Lower lobe of right lung (tissue), 2 donors: ENCODE measurements at places on chromosomes 12 and 14.

DNA sequence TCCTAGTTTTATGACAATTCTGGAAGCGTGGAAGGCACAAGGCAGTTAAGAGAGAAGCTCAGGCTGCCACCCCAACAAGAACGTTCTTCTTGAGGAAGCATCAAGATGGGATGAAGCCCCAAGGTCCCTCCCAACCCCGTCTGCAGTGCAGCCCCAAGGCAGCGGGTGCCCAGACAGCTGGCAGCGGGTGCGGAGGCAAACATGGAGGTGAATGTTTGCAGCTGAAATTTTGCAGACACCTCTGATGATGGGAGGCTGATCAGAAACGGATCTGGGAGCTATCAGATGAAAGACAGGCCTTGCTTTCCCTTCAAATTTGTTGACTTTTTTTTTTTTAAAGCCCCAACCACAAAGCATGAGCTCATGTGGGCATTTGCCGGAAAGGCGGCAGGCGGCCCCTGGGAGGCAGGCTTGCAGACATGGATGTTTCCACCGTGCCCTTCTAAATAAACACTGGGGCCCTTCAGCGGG, 230.7 kb upstream of the RTL1 start:
- DNase-seq, result no peak

DNA sequence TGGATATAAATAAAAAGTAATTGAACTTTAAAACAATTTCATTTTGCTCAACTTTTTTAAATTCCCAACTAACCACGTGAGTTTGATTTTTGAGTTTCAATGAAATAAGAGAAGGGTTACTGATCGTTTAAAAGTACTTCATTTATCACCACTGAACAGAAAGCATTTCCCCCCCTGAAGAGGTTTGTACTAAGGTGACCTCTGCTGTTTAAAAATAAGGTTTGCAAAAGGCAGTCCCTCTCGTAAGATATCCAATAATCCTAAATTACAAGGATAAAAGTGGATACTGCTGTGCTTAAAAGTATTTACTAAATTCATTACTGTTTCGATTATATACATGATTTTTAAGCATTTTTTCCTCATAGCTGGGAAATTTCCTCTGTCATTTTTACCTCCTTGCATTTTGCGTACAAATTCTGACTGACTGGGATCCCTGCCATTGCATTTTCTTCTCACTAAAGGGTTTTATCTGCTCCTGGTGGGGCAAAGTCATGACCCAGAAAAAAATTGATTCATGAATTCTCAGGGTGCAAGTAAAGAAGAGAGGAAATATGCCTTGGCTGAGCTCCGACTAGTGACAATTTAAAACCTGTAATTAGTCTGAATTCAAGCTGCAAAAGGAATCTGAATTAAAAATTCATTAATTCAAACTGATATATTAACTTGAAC, 463.8 kb downstream of the PRKD1 start:
- no peak for DNase-seq

GRCh38 chr12:64682572-64683277, 72.4 kb downstream of the RASSF3 start:
- DNase-seq, result no peak

- DNase-seq, result no peak
Observed at GRCh38 chr14:93533437-93533836, 102.7 kb downstream of the UNC79 start.

DNA sequence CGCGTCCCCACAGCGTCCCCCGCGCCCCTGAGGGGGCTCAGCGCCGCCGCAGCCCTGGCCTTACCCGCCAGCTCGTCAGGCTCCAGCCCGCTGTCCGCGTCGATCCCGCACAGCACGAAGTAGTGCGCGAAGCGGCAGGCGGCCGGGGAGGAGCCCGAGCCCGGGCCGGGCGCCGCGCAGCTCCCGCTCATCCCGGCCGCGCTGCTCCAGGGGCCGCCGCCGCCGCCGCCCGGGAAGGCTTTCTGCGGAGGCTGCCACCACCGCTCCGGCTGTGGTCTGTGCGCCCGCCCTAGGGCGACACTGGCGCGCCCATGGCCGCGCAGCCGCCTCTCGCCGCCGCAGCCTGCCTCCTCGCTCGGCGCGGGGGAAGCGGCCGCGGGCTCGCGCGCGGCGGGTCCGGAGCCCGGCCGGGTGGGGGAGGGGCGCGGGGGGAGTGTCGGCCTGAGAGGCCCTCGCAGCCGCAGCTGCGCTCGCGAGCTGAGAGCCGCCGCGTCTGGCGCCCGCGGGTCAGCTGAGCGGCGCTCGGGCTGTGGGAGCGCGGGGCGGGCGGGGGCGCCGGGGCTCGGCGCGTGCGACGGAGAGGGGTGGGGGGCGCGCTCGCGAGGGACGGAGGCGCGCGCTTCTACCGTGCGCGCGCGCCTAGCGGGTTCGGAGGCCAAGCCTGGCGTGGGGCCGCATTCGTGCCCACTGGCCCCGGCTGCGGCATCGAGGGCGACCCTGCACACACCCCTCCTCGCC, at the start of gene DENND5B:
TSS of gene DENND5B (minus strand) at position 495 of the 738 bp plus-strand sequence. CDS start at position 191, 304 bp downstream.
- DNase-seq, result peak; percentile 73

DNA sequence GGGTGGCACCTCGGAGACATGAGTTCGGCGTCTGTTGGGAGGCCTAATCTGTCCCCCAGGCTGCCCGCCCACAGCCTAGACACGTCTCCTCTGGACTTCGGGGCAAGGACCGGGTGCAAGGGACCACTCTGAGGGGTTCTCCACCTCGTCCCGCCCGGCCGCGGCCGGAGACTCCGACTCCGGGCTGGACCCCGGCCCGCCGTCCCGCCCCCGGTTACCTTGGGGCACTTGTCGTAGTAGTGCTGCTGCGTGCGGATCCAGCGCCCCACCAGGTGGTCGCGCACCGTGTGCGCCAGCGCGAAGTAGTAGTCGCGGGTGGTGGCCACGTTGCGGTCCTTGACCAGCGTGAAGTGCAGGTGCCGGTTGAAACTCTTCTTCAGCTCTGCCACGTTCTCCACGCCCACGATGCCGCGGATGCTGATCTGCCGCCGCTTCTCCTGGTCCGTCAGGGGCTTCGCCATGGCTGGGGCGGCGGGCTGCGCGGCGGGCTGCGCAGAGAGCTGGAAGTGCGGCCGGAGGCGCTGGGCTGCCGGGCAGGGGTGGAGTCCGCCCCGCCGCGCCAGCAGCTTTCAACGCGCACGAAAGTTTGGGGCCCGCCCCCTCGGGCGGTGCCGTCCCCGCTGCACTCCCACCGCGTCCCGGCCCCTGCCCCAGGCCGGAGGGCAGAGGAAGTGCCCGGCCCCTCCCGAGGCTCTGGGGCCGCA, at the start of gene PYGL:
TSS of gene PYGL (minus strand) at position 541 of the 704 bp plus-strand sequence. CDS start at position 461, 80 bp downstream.
- DNase-seq, result peak; percentile 89

DNA sequence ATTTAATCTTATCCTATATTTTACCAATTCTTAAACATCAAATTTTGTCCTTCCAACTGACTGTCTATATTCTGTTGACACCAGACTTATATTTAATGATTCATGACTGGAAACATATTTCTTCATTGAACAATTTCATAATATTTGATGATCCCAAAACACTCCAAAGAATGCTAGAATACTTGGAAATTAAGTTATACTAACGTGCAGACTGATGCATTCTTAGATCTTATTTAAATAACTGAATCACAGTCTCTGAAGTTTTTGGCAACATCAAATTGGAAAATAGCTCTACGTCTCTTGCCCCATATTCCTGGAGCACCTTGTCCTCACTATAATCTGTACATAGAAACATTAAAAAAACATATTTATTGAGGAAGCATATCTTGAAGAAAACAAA, 127.4 kb downstream of the HMGA2 start:
- no peak for DNase-seq

DNA sequence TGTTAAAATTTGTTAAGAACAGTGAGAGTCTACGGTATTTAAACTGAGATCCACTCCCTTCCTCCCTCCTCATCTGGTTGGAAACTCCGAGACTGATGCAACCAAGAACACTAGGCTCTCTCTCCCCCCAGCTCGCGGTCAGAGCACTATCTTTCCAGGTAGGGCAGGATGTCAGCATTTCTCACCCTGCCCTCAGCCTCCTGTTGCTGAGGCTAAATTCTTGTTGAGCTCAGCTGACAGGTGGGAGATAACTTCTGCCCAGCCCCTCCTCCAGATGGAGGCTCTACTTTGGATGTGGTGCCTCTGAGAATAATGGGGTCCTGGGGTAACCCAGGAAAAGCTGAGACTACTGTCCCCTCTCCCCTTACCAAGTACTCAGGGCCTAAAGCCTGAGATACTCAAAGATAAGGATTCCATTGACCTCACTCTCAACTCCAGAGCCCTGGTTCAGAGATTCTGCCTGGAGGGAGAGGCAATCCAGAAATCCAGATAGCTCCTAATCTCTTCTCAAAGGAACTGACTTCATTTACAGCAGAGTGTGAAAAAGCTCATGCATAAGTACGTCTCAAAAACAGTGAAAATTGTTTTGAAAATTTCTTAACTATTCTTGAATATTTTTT, 110.1 kb downstream of the EML5 start:
- no peak for DNase-seq

DNA sequence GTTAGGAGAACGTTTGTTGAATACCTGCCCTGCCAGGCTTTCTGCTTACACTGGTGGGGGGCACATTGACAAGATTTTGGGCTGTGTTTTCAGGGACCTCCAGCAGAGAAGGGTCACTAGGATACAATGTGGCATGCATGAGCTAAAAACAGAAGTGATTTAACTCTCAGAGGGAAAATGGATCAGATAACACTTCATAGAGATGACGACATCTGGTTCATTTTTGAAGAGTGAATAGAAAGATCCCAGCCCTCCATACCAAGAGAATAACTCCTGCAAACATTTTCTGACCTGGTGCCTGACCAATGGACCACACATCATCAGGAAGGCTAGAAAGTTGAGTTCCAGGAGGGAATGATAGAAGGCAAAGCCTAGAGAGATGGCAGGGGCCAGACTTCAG, 33.7 kb downstream of the CKB start:
- DNase-seq, result no peak

DNA sequence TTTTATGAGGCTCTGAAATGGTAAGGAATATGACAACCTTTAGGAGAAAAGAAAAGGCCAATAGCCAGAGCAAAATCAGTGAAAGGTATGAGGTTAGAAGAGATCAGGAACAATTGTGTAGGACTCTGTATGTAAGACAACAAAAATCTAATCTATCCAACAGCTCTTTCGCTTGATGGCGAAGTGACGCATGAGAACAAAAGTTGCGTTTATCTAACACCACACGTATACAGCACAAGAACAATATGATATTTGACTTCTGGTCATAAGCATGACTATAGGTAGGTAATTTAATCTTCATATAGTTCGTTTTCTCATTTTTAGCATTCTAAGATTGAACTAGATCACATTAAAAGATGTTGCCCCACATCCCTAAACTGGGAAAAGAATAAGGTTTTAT, 1.5 kb downstream of the CLECL1 start:
- DNase-seq, result no peak

DNA sequence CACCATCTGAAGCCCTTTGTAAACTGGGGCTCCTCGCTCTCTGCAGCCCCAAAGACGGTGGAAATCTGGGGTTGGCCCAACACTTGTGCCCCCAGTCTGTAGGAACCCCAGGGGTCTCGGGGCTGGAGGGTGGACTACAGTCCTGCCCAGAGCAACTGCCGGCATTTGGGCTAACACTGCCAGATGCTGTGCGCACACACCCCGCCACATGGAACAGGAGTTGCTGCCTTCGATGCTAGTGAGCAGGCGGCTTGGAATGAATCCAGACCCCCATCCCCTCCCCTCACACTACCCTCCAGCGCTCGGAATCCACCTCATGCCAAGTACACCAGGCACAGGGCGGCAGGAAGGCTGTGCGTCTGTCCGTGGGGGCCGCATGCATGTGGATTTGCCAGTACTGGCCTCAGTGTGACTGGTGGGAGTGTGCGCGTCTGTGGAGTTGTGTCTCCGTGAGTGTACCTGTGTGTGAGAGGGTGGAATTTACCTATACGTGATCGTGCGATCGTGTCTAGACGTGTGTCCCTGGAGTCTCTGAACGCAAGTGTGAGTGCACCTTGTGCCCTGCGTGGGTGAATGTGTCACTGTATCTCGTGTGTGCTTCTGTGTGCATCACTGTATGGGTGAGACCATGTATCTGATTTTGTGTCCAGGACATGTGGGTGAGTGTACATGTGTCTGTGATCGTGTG, 5.1 kb downstream of the LHX5 start:
- DNase-seq, result no peak

DNA sequence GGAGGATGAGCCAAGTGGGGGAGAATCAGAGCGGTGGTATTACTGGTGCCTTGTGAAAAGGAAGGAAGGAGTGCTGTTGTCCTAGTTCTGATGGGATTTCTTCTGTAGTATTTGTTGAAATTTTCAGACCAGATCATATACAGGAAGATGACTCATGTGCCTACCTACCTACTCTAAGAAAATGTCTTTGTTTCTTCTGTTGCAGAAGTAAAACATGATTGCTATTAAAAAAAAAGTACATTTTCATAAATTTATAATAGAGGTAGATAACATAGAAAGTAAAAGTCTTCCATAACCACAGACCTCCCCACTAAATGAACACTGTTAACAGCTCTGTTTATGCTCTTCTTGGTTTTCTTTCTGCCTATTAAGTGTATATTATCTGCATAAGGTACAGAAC, 26.9 kb downstream of the SAMD4A start:
- no peak for DNase-seq

- no peak for DNase-seq
Observed at GRCh38 chr12:49482095-49483051, 56.5 kb upstream of the KCNH3 start.

- DNase-seq, result no peak
Observed at GRCh38 chr12:66516133-66516532, 162.7 kb downstream of the GRIP1 start.

GRCh38 chr12:69039911-69040310, 106.9 kb upstream of the CPM start:
- no peak for DNase-seq

DNA sequence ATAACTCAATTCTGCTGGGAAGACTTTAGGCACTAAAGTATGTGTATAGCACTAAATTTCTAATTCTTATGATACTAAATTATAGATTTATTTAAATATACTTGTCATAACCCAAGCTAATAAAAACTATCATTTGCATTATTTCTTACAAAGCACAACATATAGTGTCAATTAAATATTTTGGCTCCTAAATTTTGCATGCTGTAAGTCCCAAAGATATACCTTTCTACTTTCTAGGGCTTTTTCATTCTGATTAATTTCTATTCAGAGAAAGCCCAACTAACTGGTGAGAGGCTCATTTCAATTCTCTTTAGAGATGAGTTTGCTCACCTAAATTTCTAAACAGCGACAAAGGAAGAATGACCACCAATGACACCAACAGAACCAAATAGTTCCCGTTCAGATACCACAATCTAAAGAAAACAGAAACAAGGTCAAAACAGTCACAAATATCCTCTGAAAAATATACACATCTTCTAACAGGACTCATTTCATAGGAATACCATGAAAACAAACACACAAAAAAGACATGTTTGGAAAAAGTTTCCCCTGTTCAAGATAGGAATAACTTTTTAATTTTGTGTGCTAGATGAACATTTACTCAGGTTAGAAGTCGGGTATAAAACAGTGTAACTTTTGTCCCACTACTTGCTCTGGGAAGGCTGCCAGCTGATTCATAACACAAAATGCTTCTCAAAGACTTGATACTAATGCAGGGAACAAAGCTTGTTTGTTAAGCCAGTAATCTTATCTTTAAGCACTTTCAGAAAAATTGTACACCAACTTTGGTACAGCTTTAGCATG, 7.6 kb downstream of the SLC38A2 start:
- no peak for DNase-seq
